ENCODE measurements at places on chromosomes 2 and 18.

GRCh38 chr18:54035927-54036326 is 188.5 kb downstream of the MBD2 start:
- DNase-seq: no peak

DNA sequence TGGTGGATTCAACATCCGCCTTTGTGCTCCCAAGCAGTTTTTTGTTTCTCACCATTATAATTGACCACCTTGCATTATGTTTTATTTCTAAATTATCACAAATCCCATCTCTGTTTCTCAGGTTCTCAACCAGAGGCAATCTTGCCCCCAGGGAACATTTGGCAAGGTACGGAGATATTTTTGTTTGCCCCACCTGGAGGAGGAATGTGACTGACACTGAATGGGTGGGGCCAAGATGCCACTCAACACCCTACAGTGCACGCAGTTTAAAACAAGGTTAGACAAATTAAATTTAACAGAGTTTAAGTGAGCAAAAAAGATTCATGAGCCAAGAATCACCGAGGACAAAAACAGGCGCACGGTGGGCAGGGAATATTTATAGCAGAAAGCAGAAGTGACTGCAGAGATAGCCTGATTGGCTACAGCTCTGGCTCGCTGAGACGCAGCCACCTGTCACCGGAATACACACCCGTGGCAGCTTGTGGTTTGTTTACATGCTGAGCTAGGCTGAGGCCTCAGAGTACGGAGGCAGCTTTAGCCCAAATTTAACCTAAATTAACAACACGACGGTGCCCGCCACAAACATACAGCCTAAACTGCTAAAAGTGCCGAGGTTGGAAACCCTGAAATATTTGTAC is 150.0 kb upstream of the ALKAL2 start:
- peak; percentile 13 for DNase-seq

DNA sequence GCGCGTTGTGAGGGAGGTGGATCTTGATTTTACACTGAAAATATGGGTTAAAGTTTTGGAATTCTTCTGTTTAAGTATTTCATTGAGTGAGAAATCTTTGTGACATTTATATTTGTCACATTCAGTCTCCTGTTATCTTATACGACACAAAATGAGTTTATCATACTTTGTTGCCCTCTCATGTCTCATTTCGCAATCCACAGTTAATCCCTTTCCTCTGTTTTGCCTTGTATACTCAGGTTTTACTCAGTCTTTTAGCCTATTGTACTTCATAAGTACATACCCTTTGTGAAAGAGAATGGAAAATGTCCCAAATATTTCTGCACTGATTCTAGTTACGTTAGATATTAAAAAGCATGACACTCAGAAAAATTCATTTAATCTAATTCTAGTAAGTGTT is 142.7 kb downstream of the ATP9B start:
- no peak for DNase-seq

GRCh38 chr2:233025706-233026105 is 6.8 kb upstream of the NEU2 start:
- no peak for DNase-seq

GRCh38 chr2:40741532-40741931 is 289.6 kb upstream of the SLC8A1 start:
- DNase-seq: no peak

GRCh38 chr2:23926290-23926749 is 603 bp downstream of the ATAD2B start:
- DNase-seq: no peak

DNA sequence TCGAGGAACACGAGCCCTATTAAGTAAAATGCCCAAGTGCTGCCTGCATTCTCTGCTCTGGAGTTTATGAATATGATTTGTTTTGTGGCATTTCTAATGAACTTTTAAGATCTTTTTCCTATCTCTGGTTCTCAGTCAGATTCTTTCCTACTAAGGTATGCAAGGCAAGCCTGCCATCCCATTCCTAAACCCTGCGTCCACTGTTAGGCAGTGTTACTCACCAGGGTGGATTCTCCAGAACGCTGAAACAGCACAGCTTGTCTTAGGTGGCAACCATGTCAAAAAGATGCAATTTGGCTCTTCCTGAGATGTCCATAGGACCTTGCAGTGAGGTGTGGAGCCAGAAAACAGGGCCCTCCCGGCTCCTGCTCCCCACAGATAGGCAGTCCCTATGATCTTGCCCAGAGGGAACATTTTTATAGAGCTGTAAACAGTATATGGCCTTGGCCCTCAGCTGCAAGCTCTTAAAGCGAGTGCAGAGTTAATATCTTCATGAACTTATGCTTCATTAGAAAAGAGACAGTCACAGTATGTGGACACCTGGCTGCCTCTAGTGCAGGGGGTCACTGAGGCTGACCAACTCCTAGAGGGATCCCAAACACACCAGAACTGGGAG is 84.4 kb downstream of the TPGS2 start:
- DNase-seq: no peak

DNA sequence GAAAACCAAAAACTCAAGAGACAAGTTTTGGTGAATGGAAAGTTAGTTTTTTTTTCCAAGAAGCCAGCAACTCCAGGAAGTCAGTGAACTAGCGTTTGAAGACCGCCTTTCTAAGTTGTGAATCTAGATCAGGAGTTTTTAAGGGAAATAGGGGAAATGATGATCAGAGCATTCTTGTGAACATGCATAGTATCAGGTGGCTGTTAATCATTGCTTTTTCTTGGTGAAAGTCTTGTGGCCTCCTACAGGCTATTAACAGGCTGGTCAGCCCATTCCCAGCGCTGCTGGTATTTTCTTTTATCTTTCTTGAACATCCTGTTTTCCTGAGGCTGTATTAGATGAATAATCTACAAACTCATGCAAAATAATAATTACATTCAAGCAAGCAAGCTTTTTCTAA is 155.8 kb downstream of the PTPRM start:
- DNase-seq: no peak

- no peak for DNase-seq
Measured at GRCh38 chr18:79817607-79817998, 19.9 kb downstream of the KCNG2 start.

DNA sequence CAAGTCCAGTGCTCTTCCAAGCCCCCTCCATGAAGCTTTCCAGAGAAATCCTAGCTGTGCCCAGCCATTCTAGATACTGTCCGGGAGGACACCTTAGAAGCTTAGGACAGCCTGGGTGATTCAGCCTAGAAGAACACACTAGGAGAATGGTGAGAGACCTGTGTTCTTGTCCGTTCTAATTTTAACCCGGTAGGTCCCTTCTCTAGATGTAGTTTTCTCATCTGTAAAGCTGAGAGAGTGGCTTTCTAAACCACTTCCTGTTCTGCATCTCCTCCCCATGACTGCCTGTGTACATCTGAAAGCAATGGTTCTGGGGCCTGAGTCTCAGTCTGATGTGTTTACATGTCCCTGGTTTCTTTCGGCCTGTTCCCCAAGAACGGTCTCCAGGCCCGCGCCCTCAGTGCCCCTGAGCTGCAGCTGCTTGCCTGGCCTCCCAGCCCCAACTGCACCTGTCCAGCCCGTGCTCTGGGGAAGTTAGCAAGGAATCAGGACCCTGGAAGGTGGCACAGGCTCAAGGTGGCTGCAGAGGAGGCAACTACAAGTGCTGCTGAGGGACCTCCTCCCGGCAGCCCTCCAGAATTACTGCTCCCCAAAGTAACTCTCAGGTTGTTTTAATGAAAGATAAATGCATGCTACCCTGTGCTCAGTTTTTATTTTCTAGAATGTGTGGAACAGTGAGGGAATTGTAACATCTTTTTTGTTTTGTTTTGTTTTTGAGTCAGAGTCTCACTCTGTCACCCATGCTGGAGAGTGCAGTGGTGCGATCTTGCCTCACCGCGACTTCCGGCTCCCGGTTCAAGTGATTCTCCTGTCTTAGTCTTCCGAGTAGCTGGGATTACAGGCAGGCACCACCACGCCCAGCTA is 105.9 kb downstream of the LBH start:
- peak; percentile 22 for DNase-seq

GRCh38 chr2:23460228-23460627 is 75.2 kb downstream of the KLHL29 start:
- DNase-seq: no peak

GRCh38 chr2:64675860-64676259 is 22.1 kb upstream of the SERTAD2 start:
- peak; percentile 63 for DNase-seq
